ENCODE measurements at places on chromosomes 3 and 15.

DNA sequence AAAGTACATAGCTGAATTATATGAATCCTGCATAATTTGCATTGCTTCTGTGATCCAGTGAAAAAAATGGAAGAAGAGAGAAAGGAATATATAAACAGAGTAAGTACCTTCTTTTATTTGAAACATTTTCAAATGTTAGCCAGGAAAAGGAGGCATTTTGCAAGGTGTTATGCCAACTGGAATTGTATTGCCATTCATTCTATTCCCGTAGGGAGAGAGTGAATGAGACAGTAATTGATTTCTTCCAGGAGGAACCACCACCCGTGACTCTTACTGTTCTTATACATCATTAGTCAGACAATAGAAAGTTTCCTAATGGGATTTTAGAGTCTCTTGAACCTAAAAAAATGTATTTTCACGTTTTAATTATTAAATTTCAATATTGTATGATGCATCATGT, 324.1 kb upstream of the ALCAM start:
- no peak for DNase-seq

DNA sequence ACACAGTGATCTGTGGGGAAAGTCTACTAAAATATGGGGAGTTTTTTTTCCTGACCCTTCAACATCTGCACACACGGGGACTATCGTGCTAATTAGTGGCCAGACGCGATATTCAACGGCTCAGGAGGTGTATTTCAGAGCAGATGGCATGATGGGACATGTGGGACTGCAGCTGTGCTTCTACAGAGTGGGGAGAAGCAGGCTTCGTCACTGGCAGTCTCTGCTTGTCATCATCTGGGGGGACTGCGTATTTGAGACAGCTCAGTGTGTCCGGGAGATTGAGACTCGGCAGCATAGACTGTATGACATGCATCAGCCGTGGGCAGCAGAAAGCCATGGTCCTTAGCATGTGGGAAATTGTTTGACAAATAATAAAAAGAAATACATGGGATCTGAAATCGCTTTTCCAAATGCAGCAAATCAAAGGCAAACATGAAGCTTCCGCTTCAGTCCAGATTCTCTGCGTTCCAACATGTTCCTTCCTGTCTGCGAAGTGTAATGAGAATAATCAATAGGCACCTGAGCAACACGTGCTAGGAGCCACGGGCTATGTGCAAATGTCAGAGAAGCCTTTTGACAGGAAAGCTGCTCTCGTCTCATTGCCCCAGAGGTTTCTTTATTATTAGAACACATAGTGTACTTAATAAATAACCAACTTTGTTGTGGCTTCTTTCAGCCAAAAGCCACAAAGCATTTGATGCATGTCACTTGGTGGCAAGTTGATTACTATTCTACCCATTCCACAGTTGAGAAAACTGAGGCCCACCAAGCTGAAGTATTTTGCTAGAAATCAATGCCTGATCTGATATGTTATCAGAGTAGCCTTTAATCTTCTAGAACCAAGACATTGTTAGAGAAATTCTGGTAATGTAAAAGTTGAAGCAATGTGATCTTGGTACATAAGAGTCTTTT, 276.3 kb downstream of the RYR3 start:
- no peak for DNase-seq

- no peak for DNase-seq
These were observed 20.9 kb downstream of the ABHD6 start for GRCh38 chr3:58258392-58259055.

DNA sequence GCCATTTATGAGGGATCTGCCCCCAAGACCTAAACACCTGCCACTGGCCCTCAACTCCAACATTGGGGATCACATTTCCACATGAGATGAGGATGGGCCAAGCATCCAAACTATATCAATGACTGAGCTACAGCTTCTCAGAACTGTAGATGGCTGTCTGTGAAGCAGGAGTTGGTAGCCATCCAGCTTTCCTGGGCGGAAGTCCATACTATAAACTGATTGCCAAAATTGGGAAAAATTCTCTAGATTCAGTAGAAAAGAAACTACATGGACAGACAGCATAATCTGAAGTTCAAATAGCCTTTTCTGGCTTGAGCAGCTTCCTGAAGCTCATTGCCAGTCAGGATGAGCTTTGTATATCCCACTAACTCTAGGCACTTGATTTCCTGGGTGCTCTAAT, 214.7 kb upstream of the ZBTB20 start:
- DNase-seq: no peak

- no peak for DNase-seq
These were observed 78.4 kb downstream of the NR2E3 start for GRCh38 chr15:71888797-71889196.

- no peak for DNase-seq
These were observed 43.5 kb downstream of the ABHD2 start for GRCh38 chr15:89131731-89132130.

DNA sequence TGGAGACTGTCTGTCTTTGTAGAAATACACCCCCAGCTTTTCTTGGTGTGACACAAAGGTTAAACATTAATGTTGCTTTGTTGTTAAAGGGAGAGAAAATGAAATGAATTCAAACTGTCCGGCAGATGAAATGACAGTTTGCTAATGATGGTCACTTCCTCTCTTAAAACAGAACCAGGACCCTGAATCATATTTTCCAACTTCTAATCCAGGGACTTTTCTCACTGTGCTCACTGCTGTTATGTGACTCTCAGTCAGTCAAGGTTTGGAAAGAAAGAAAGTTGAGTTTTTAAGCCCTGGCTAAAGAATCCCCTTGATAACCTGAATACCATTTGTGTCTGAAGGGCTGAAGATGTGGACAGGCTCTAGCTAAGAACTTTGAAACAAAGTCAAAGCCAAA, 215.8 kb downstream of the AGBL1 start:
- no peak for DNase-seq

- no peak for DNase-seq
These were observed 26.7 kb downstream of the ISL2 start for GRCh38 chr15:76363251-76363650.
